Testis (tissue), 5 donors: ENCODE measurements at places on chromosomes 12 and 14.

DNA sequence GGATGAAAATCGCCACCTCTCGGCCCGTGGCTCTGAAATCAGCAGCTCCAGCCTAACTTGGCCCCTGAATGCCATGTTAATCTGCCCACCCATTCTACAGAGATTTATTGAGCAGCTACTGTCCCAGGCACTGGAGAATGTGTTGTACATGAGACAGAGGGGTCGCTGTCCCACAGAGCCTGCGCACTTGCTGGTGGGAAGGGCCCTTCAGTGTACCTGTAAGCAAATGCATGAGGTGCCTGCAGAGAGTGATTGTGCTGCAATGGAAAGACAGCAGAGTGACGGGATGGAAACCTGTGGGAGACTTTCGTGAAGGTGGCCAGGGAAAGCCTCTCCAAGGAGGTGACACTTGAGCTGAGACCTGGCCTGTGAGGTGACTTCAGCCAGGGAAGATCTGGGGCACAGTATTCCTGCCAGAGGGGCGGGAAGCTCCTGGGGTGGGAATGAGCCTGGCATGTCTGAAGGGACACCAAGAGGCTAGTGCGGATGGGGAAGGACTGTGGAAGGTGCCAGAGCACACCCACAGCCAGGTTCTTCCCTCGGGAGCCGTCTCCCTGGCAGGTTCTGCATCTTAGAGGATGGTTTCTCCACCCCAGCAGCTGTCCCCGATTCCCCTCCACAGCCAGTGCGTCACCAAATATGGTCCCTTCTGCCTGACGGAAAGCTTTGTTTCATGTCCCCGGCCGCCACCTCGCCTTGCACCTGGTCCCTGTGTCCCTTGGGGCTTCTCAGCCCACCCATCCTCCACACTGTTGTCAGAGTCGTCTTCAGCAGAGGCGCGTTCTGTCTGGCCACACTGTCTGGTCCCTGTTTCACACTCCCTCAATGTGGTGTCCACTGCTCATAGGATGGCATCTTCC, 8.7 kb downstream of the SMIM41 start:
- no peak for DNase-seq

DNA sequence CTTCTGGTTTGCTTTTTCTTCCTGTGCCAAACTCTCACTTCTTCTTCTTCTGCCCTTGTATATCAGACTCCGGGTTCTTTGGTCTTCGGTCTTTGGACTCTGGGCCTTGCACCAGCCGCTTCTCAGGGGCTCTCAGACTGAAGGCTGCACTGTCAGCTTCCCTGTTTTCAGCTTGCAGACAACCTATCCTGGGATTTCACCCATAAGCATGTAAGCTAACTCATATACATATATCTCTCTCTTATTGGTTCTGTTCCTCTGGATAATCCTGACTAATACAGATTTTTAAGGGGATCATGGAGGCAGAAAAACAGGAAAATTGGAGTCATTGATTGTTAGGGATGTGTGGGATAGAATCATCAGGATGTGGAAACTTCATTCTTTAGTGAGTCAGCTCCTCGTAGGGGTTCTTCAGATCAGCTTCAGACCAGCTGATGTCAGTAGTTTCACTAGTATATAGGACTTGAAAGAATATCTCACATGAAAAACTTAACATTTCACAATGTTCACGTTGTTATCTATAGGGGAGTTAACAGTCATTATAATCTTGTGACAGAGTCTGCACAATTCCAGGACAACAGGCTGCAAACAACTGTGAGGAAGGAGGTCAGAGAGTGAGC, 102.9 kb downstream of the RASSF9 start:
- DNase-seq, result no peak

DNA sequence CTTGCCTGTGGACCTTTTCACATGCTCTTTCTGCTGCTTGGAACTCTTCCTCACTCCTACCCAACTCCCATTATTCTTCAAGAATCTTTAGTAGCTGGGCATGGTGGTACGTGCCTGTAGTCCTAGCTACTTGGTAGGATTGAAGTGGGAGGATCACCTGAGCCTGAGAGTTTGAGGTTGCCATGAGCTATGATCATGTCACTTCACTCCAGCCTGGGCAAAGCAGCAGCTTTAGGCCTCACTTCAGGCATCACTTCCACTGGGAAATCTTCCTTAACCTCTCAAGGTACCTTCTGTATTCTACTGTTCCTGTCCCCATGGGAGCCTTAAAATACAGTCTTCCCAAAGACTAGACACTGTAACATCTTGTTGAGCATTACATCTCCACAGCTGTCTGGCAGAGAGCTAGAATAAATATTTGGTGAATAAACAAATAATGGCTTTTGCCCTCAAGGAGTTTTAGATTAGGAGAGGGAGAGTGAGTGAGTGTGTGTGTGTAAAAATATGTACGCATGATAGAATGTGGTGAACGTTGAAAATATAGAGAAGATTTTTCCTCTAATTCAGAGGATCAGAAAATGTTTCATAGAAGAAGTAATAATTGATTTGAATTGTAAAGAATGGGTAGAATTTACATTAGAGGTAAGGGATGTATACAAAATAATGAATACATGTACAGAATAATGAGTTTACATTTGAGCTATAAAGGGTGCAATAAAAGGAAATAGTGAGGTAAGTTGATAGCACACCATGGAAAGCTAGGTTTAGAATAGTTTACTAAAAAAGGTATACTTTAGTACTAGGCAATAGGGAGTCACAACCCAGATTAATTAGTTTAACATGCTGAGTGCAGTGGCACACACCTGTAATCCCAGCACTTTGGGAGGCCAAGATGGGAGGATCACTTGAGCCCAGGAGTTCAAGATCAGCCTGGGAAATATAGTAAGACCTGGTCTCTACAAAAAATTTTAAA, 29.2 kb upstream of the BMAL2 start:
- no peak for DNase-seq

GRCh38 chr14:104202259-104203070, 64.1 kb downstream of the KIF26A start:
- DNase-seq, result peak; percentile 86

GRCh38 chr14:54627540-54628363, 60.8 kb downstream of the SAMD4A start:
- DNase-seq, result peak; percentile 35

DNA sequence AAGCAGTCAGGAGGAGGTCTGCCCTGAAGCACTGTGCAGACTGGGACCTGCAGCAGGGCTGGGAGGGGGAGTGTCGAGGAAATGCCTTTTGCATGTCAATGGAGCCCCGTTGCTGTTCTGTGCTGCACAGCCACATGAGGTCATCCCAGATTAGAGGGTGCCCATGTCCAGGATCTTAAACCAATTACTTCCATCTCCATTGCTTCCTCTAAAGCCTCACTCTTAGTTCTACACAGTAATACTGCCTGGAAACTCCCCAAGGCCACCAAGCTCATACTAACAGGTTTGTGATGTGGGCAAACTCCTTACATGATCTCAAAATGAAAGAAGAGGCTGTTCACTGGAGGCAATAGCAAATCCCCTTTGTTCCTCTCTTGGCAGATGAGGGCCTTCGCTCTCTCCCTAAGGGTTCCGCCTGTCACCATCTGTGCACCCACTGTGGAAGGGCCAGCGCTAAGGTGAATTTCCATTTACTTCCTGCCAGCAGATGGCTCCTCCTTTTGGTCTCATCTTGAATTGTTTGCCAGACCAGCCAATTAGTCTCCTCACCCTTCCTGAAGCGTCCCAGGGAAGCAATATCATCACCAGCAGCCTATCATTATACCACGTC, 35.4 kb upstream of the LTA4H start:
- DNase-seq, result no peak

- DNase-seq, result no peak
These were observed 1.5 kb upstream of the POU6F1 start for GRCh38 chr12:51219322-51219721.
